Stimulated activated CD8-positive, alpha-beta memory T cell treated with anti-CD3 and anti-CD28 coated beads, Interleukin-7, amount 100 ng/mL, for 1 hour (primary cell): ENCODE measurements at places on chromosomes 3 and 15.
A peak's percentile ranks its signal among the peaks of the same experiment; 100 is the strongest.

- no peak for DNase-seq
Measured at GRCh38 chr15:93819826-93820225, 411.5 kb upstream of the MCTP2 start.

- no peak for DNase-seq
Measured at GRCh38 chr3:159250961-159251360, 449.1 kb downstream of the MFSD1 start.

- DNase-seq, result no peak
Measured at GRCh38 chr3:118412503-118412902, 622.1 kb downstream of the IGSF11 start.

DNA sequence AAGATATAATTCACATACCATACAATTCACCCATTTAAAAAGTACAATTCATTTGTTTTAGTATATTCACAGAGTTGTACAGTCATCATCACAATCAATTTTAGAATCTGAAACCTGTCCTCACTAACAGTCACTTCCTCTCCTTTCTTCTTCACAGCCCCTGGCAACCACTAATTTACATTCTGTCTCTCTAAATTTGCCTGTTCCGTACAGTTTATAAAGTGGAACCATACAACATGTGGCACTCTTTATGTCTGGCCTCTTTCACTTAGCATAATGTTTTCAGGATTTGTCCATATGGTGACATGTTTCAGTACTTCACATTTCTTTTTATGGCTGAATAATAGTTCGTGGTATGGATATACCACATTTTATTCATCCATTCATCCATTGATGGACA, 22.7 kb downstream of the ERICH6 start:
- DNase-seq, result no peak

DNA sequence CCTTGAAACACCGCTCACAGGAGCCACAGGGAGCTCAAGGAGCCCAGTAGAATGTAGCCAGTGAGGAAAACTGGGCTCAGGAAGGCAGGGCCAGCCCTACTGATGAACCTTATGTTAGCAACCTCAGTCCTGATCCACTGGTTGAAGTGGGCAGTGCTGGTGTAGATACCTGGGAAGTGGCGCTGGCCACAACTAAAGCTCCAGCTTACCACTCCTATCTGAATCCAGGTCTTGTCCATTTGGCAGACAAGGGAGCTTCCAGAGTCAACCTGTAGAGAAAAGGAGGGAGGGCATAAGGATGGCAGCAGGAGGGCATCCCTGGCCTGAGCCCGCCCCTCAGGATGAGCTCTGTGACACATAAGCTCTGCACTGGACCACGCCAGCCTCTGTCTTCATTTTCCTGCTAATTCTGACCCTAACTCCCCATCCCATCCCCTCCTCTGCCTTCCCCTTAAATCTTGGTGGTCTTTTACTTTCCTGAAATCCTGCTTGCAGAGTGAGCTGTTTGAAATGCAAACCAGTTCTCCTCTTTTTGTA, 2.1 kb upstream of the PRSS50 start:
- no peak for DNase-seq

GRCh38 chr15:69729167-69729748, 276.6 kb downstream of the RPLP1 start:
- peak; percentile 53 for DNase-seq

DNA sequence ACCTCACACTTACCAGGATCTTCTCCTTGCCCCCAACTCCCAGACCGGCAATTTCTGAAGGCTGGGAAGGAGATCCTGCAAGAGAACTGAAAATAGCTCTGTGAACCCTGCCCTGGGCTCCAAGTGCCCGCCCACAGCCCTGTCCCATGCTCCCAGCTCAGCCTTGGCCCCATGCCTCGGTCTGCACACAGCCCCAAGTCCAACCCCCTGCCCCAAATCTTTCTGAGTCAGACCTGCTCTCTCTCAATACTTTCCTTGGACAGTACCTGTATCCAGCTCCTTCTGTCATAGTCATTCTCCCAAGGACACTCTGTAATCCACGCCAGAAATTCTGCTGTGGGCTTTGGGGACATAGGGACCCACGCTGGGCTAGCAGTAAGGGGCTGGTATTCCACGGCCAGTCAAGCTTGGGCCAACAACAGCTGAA, 6.3 kb upstream of the SMAD3 start:
- DNase-seq, result no peak

DNA sequence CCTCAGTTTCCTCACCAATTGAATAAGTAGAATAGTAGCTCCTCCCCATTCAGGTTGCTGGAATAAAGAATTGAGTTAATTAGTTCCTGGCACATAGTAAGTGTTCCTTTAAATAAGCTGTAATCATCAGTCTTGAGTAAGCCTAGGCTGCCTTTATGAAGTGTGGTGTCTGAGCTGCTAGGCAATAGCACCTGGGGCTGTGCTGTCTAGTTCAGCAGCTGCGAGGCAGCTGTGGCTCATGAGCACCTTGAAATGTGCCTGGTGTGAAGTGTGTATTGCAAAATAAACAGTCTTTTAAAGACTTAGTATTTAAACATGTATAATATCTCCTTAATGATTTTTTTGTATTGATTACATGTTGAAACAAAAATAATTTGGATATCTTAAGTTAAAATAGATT, 77.6 kb downstream of the TOP2B start:
- DNase-seq, result no peak

- no peak for DNase-seq
Measured at GRCh38 chr3:9013782-9014563, 50.7 kb upstream of the RAD18 start.

DNA sequence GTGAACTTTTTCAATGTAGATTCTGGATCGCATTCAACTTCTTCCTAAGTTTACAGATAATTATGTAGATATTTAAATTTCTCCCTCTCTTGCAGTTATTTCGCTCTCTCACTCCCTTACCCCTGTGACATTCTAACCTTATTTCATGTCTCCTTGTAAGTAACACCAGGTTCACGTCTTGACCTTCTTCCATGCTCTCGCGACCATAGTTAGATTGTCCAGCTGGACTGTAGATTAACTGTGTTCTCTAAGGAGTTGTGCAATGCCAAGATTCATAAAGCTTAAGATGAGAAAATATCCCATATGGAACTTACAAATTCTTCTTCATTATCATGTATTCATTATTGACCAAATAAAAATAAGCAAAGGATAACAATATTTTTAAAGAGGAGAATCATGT, 430.5 kb downstream of the GABRG3 start:
- no peak for DNase-seq

GRCh38 chr3:176948151-176948550, 249.1 kb downstream of the TBL1XR1 start:
- no peak for DNase-seq

- DNase-seq, result no peak
Measured at GRCh38 chr3:157543501-157544035, 40.4 kb upstream of the VEPH1 start.

DNA sequence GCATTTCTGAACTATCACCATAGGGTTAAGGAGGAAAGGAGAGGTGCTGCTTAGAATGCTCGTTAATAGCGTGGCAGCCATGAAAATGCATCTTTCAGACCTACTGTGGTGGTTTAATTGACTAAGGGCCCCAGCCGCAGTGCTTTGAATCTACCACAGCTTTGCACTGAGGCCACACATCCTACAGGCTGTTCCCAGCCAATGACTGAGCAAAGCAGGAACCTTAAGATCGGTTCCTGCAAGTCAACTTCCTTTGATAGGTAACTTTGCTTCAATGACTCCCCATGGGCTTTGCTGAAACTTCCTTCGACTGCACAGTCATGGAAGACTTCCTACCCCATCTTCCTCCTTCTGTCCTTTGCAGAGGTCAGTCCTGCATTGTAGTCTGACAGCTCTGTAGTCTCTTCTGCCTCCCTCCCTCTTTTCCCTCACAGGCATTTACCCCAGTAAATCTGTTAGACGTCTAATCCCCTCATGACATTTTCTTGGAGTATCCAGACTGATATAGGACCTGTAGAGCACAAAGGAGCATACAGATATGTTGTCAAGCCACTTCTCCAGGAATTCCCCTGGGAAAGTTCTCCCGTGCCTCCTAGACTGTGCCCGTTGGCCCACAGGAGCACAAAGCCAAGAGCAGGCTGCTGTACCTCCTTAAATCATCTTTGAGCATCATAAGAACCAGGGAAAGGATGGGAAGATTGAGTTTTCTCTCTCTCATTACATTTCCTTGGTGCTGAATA, 2.6 kb upstream of the BCL2A1 start:
- DNase-seq, result no peak

- DNase-seq, result no peak
Measured at GRCh38 chr3:12916159-12916558, 74.8 kb upstream of the RPL32 start.

- no peak for DNase-seq
Measured at GRCh38 chr3:172787746-172788145, 37.2 kb downstream of the ECT2 start.

DNA sequence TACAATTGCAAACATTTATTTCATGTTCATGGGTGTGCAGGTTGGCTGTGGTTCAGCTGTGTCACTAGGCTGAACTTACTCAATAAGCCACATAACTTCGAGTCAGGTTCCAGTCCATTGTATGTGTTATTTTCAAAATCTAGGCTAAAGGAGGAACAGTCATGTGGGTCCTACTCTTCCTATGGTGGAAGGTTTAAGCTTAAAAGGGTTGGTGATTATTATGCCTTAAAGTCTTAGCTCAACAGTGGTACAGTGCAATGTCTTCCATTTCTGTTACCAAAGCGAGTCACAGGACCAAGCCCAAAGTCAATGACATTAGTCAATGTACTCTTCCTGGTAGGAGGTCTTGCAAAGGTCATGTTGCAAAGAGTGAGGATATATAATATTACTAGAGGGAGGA, 78.2 kb downstream of the ATG7 start:
- DNase-seq, result no peak

DNA sequence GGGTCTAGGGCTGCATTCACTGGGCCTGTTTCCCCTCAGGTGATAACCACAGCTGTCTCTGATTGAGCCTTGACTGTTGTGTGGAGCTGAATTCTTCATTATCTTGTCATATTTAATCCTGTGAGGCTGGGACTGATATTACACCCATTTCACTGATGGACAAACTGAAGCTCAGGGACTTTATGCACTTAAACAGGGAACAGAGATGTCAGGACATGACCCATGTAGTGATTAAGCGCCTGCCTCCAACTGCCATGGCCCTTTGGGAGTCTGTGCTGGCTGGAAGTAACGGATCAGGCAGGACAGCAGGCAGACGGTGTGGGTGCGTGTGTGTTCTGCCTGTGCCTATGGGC, 7.5 kb downstream of the GNAI2 start:
- DNase-seq, result no peak

GRCh38 chr3:42697289-42698051, 5.1 kb downstream of the HHATL start:
- no peak for DNase-seq

DNA sequence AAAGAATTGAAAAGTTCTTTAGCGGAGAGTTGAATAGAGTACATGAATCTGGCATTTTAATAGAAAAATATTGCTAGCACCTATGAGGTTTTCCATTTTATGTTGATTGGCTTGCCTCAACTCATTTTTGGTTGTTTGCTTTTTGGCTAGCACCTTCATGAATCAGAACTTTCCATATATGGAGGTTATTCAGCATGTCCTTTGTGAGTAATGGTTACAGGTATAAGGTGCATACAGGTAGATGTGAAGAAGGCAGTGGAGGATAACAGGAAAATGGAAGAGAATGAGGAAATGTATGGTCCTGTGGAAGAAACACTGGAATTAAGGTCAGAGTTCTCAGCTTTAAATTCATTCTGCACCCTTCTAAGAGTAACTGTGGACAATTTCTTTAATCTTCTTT, 98.1 kb upstream of the GBE1 start:
- DNase-seq, result no peak

GRCh38 chr3:72973031-72973723, 23.4 kb upstream of the PPP4R2 start:
- DNase-seq, result no peak

GRCh38 chr3:37967260-37967881, 23.2 kb upstream of the VILL start:
- DNase-seq, result no peak

DNA sequence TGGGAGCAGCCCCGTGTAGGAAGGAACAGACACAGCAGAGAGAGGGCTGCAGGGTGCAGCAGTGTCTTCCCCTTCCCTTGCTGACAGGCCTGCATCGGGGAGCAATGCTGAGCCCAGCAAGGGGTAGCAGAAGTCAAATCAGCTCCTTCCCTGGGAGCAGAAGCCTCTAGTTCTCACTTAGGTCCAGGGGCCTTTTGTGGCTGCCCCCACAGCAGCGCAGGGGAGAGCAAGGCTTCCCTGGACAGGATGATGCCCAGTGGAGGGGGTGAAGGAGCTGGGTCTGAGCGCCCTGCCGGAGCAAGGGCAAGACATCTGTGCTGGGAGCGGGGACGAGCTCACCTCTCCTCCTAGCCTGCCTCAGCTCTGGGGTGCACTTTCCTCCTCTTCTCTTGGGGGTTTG, 827 bp downstream of the PLCB2 start:
- DNase-seq, result no peak

DNA sequence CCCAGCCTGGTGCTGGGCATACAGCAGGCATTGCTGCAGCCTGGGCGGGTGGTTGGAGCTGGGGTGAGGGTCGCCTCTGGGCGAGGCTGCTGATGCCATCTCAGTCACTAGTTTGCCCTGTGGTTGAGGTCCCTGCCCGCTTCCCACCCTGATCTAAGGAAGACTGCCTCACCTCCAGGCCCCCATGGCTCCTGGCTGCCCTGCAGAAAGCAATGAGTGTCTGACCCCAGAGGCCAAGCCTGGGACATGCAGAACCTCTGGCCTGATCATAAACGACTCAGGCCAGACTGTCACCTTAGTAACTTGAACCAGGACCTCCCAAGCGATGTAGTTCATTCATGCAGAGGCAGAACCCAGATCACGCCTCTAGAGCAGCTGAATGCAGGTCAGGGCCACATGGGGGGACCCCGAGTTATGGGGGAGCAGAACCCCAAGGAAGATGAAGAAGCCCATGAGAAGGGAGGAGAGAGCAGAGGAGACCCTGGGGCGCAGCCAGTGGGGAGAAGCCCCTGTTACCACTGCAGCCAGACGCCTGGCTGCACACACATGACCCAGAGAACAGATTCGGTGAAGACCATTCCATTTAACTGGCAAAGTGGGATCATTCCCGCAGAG, 213.9 kb downstream of the TBC1D2B start:
- no peak for DNase-seq

GRCh38 chr3:24670871-24671270, 176.2 kb upstream of the THRB start:
- DNase-seq, result no peak

DNA sequence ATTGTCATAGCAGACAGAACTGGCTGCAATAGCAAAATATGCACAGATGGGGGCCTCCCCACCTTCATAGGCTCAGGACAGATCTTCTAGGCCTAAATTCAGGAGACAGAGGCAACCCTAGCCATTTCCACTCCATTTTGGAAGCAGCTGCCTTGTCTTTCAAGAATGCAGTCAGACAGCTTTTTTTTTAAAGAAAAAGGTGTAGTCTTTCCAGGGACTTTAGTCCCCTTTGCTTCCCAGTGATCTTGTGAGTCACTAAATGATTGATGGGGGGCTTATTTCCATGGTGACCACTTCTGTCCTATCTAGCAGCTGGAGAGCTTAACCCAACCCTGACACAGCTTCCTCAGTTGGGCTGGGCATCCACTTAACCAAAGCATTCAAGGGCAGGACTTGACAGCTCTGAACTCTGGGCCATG, 165.9 kb downstream of the TPRG1 start:
- DNase-seq, result no peak
